SJSA1 (cell line): ENCODE measurements at places on chromosomes 2 and 18. TPM values are rescaled to one million over a fixed set of nuclear protein-coding genes. Genes with fewer than 3 reads are reported as not detected.

GRCh38 chr2:202032846-202033316 is 774 bp upstream of the FZD7 start:
- DNase-seq = peak; percentile 73

GRCh38 chr2:198905881-198906612 is 551.7 kb downstream of the SATB2 start:
- no peak for DNase-seq

CIAO1 gene
- total RNA-seq = 86.9 and 88.2 TPM in 2 replicates

GALNT5 gene
- total RNA-seq = 1.7 and 2.7 TPM in 2 replicates

SEMA4F gene
- 8.1 and 8.3 TPM in 2 replicates for total RNA-seq

DNA sequence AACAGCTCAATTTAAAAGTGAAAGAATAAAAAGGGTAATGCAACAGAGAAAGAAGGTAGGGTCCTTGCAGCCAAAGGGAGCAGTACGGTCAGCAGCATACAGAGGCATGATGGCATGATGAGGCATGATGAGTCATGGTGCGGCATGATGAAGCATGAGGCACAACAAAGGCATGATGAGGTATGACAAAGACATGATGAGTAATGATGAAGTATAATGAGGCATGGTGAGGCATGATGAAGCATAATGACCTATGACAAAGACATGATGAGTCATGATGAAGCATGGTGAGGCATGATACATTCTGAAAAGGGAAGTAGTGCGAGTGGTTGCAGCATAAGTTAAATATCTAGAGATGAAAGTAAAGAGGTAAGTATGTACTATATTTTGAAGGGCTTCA is 673.2 kb downstream of the TMEM182 start:
- no peak for DNase-seq

CERKL gene
- total RNA-seq = 0.11 TPM in 1 of 2 replicates, not detected in the other

- no peak for DNase-seq
Measured at GRCh38 chr18:80107426-80107825, 1.6 kb upstream of the ADNP2 start.

- no peak for DNase-seq
Measured at GRCh38 chr18:29459972-29460371, 1283.0 kb upstream of the CDH2 start.

UGT1A10 gene
- not detected in 2 replicates for total RNA-seq

SLC19A3 gene
- total RNA-seq = not detected in 2 replicates

MYCN gene
- total RNA-seq = 1.2 and 3.7 TPM in 2 replicates

CNPPD1 gene
- 26.1 and 33.8 TPM in 2 replicates for total RNA-seq

REG1B gene
- not detected in 2 replicates for total RNA-seq

GRCh38 chr2:1729242-1729641 is 15.1 kb downstream of the PXDN start:
- DNase-seq = no peak

DNA sequence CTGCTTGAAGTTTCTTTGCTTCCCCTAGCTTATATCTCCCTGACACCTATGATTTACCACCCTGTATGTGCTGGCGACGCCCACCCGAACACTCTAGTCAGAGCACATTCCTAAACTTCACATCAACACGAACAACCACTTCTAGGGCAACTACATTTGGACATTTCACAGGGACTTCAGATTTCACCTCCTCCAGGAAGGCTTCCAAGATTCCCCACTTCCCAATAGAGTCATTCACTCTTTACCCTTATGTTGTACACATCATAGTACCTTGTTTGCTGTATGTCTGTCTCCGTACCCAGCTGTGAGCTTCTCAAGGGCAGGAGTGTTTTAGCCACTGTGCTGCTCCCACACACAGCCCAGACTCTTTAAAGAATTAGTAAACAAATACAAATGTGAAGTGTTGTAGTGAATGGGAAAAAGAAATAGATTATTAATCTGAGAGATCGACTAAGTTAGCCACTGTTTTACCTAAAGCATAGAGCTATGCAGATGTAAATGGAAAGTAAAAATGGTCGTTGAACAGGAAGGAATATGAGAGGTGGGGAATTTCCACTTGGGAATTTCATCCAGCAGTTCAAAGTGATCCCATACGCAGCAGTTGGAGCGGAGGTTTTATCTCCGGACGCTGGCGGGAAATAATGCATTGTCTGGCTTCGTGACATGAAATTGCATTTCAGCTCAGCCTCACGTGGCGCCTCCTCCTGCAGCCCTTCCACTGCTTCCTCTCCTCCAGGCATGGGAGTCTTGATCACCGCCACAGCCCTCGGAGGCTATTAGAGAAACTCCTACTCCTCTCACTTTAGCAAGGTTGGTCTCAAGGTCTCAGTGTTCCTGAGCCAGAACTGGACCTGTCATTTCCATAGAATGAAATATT is 233.4 kb upstream of the COPS8 start:
- no peak for DNase-seq

DNA sequence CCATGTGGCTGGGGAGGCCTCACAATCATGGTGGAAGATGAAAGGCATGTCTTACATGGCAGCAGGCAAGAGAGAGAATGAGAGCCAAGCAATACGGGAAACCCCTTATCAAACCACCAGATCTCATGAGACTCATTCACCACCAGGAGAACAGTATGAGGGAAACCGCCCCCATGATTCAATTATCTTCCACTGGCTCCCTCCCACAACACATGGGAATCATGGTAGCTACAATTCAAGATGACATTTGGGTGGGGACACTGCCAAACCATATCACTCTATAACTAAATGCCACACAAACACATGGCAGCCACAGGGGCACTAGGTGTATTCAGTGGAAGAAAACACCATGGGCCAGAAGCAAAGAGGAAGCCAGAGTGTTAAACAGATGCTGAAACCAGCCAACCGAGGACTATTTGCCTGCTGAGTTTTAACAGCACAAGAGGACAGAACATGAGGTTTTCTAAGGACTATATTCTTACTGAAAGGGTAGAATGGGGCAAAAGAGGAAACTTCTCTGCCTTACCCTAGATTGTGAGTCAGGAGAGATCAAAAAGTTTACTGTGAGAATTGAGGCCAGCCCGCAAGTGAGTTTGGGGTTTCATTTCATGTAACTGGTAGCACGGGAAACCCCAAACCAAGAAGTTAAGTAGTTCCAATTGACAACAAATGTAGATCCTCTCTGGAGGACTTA is 49.2 kb downstream of the SIGLEC15 start:
- no peak for DNase-seq

- DNase-seq = no peak
Measured at GRCh38 chr18:55654986-55655385, 67.0 kb upstream of the TCF4 start.

TPRKB gene
- 52.8 and 85.2 TPM in 2 replicates for total RNA-seq

- no peak for DNase-seq
Measured at GRCh38 chr18:6666012-6666685, 63.4 kb upstream of the ARHGAP28 start.

DNA sequence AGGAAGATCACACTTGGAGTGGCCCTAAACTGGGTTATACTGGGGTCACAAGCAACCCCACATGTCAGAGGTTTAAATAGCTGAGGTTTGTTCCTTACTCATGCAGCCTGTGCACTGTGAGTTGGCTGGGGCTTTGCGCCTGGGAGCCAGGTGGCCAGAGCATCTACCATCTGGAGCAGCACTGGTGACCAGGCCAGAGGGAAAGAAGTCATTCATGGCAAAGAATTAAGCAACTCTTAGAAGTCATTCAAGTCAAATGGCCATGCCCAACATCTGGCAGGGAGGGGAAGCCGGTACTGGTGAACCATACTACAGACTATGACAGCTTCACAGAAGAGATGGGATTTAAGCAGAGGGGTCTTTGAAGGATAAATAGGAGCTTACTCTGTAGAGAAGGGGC is 90.7 kb downstream of the POLR1A start:
- DNase-seq = no peak

DNA sequence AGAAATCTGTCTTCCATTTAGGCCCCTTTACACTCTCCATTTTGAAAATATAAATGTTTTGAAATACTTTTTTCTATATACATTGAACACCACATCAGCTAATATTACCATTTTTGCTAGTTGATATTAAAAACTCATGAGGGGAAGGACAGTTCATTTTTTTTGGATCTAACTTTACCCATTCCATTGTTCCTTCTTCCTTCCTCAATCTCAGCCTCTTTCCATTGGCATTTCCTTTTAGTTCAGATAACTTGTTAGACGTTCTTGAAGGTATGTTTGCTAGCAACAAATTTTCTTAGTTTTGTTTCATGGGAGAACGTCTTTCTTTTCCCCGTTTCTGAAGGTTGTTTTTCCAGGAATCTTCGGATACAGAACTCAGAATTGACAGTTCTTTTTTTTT is 759.0 kb downstream of the SOCS6 start:
- no peak for DNase-seq

TMEM247 gene
- total RNA-seq = not detected in 2 replicates

ABCB11 gene
- not detected in 2 replicates for total RNA-seq

GPBAR1 gene
- 0.89 TPM in 1 of 2 replicates, not detected in the other for total RNA-seq

DNA sequence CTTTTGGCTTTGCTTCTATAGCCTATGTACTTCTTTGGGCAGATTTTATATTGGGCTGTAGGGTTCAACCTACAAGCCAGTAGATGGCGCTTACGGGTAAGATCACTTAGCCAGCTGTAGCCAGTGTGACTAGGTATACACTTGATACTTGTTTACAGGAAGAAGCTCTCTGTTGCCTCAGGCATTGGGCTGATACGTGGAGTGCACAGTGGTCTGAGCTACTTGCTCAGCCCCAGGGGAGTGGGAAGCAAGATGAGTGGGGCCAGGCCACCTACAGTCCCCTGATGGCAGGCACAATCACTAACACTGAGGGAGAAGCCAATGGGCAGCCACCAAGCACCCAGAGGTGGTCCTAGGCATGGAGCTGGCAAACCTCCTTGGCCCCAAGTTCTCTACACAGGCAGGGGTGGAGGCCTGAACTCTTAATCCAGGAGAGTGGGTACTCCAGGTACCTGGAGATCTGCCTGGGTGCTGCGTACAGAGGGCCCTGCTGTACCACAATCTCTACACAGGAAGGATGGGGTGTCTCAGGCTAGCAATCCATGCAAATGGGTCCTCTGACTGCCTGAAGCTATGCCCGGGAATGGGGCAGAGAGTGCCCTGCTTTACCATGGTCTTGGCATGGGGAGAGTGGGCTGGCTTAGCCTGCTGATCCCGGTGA is 122.2 kb downstream of the NCOA1 start:
- DNase-seq = no peak

DNA sequence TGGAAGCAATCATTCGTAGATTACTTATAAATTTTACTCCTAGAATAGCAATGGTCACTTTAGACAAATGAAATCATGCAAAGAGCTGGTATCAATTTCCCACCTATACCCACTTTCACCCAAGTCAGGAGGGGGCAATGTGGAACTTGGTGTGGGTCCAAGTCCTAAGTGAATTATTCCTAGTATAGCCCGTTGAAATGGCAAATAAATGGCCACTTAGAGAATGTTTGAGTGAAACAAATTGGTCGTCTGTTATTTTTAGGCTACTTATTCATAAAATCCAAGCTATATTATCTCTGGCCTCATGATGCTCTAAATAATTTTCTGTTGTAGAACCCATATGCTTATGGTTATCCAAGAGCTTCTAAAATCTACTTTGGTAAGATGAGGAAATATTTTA is 98.1 kb downstream of the MYO3B start:
- DNase-seq = no peak

DNA sequence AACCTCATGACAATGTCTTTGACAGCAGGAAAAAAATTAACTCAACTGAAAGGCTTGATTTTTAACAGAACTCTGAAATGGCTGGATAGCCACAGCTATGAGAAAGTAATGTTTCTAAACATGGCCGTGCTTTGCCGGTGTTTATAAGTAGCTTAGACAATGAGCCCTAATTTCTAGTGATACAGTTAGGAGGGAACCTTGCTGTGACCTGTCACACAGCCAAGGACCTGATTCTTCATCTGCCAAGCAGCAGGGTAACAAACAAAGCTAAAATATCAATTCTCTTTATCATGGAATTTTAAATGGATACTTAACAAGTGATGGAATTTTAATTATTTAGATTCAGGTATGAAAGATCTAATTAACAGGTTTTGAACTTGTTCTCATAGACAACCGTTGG is 24.3 kb upstream of the DYNC2LI1 start:
- DNase-seq = no peak

TRIM43 gene
- total RNA-seq = not detected in 2 replicates

UXS1 gene
- 36.8 and 60.6 TPM in 2 replicates for total RNA-seq

DNA sequence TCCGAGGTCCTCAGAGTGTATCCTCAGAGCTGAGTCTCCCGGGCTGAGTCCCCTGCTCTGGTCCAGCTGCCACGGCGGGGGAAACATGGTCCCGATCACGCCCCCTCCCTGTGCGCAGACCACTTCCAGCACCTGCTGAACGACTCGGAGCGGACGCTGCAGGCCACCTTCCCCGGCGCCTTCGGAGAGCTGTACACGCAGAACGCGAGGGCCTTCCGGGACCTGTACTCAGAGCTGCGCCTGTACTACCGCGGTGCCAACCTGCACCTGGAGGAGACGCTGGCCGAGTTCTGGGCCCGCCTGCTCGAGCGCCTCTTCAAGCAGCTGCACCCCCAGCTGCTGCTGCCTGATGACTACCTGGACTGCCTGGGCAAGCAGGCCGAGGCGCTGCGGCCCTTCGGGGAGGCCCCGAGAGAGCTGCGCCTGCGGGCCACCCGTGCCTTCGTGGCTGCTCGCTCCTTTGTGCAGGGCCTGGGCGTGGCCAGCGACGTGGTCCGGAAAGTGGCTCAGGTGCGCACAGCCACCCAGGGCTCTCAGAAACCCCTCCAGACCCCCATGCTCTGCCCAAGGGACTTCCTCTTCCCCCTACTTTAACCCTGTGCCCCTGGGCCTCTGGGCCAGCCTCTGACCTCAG is 26.7 kb downstream of the GPC1 start:
- DNase-seq = peak; percentile 42

DNA sequence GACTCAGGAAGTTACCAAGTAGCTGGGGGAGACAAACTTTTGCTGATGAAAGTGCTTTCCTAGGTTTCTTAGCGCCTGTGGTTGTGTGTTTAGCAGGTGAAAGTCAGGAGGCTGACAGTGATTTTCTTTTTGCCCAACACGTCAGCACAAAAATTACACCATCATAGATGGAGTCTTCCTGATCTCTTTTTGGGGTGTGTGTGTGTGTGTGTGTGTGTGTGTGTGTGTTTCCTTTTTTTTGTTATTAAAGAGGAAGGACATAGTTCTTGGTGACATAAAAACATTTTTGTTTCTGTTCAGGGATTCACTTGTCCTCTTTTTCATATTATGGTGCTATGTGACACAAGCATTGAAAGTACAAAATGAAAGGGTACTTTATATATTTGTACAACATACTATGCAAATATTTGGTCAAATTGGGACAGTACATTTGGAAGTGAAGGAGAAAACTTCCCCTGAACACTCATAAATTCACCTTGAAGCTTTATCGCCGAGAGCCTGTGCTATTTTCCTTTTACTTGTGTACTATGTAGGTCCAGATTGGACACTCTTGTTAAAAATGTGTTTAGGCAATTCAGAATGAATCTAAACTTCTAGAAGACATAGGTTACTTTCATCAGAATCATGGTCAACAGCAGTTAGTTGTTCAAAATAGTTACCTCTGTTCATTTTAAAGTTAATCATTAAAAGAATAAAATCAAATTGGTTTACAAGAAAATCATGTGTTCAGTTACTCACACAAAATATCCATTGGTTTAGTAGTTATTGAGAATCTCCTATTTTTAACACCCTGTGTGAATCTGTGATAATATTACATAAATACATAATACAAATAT is 491.9 kb downstream of the IRS1 start:
- no peak for DNase-seq

ASPRV1 gene
- 0.08 TPM in 1 of 2 replicates, not detected in the other for total RNA-seq

SNRNP200 gene
- total RNA-seq = 29.9 and 33.1 TPM in 2 replicates

GRCh38 chr2:127422559-127423477 is 4.6 kb downstream of the PROC start:
- no peak for DNase-seq

WNT10A gene
- not detected in 2 replicates for total RNA-seq

- no peak for DNase-seq
Measured at GRCh38 chr2:157150747-157151146, 106.8 kb upstream of the GALNT5 start.

KYNU gene
- not detected in 2 replicates for total RNA-seq

GRCh38 chr2:219399716-219400478 is 12.2 kb upstream of the DNPEP start:
- DNase-seq = no peak
